ENCODE measurements at places on chromosomes 12 and 14.

DNA sequence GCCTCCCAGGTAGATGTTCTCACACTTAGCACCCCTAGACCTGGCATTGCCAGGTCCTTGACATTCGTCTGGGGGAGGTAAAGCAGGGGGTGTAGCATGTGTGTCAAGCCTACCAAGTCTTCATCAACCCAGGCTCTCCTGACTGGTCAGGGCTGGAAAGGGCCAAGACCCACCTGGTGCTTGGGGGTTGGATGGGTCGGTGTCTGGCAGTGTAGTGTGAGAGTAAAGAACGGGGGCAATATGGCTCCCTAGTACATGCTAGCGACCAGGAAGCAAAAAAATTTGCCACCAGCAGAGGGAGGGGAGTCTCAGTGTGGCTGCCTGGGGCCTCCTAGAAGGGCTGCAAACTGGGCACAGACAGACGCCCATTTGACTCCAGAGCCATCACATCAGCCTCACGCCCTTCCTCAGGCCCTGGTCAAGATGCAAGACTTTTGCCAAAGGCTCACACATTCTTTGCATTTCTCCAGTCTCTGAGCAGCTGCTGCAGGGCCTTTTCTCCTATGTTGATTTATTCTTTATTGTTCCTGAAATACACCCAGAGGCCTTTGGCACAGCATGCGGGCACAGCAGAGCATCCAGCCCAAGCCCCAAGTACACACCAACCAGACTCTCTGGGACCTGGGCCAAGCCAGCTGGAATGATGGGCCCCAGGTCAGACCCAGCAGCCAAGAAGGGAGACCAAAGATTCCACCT, 38.3 kb upstream of the PNMA1 start:
- DNase-seq, result no peak

- DNase-seq, result no peak
Measured at GRCh38 chr12:68131867-68132414, 27.6 kb downstream of the IFNG start.

DNA sequence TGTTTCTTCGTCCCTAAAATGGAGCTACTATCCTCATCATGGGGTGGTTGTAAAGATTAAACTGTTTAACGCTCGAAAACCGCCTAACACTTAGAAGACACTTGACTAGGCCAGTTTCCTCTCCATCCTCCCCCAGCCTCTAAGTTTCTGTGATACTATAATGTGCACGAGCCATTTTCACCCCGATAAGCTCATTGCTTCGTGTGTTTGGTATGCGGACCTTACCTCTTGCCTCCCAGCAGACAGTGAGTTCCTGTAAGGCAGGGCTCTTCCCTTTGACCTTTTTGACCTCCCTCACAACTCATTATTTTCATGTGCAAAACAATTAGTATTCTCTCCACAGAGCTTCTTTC, 499 bp upstream of the GXYLT1 start:
- DNase-seq, result no peak

GRCh38 chr12:52080403-52081251, 1.1 kb downstream of the SMIM41 start:
- no peak for DNase-seq

GRCh38 chr12:90828621-90829020, 126.4 kb downstream of the CCER1 start:
- no peak for DNase-seq

GRCh38 chr12:13812168-13812567, 169.2 kb downstream of the GRIN2B start:
- no peak for DNase-seq

- no peak for DNase-seq
Measured at GRCh38 chr14:98955036-98955740, 316.8 kb downstream of the BCL11B start.

GRCh38 chr14:102774391-102775153, 2.7 kb upstream of the TRAF3 start:
- peak; percentile 50 for DNase-seq

DNA sequence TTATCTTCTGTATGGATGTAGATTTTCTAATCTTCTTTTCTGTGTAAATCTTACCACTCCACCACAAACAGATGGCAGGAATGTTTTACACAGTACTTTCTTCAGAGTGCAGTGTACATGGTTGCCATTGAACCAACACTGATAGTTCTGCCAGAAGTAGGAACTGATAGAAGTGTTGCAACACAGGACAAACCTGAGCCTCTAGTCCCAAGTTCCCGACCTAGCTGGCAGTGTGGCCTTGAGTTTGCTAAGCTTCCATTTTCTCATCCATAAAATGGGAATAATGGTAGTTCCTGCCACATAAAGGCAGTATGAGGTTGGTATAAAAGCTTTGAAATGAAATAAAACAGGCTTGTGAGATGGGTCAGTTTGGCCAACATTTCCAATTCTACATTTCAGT, 50.8 kb upstream of the SAV1 start:
- no peak for DNase-seq

DNA sequence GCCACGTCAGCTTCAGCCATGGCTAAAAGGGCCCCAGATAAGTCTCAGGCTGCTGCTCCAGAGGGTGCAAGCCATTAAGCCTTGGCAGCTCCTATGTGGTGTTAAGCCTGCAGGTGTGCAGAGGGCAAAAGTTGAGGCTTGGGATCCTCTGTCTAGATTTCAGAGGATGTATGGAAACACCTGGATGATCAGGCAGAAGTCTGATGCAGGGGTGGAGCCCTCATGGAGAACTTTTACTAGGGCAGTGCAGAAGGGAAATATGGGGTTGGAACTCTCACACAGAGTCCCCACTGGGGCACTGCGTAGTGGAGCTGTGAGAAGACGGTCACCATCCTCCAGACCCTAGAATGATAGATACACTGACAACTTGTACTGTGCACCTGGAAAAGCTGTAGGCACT, 47.9 kb downstream of the SDR9C7 start:
- DNase-seq, result no peak

DNA sequence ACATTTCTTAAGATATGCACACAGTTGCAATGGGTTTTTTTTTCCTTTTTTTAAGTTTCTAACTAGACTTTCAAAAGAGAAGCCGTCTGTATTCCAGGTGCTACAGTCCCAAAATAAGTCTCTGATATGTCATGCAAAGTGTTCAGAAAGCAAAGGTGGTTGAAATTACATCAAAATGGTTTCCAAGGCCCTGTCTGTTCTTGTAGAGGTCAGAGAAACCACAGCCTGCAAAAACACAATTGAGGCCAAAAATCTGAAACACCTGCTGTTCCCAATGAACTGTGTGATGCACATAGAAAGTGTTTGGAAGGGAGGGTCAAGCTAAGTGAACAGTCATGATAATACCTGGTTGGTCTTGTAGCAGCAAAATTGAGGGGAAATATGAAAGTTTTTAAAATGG, 91.0 kb downstream of the VRK1 start:
- DNase-seq, result no peak

DNA sequence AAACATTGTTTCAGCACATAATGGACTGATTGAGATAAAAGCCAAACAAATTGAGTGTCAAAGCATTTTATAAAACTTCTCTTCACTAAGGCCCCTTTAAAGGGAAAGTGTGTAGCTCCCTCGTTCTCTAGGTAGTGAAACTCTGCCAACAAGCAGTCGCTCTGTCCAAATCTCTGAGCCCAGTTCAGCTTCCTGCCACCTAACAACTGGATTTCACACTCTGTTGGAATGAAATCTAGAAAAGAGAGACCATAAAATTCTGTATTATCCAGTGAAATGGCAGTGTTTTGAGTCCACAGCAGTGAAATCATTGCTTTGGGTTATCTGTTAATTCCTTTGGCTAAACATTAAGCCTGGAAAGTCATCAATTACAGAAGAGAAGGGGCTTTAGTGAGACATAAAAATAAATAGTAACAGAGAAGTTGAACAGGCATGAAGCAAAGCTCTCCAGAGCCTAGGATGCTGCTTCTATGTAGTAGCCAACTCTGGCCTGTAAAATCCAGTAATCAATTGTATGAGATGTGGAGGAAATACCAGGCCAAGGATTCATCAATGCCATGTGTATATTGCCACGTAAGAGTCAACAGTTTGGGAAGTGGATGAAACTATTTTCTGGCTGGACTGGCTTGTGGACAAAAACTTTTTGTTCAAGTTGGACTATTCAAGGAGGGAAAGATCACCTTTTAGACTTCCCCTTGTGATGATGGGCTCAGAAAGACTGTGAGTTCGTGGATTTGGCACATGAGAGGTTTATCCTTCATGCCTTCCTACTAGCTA, 122.5 kb downstream of the WIF1 start:
- DNase-seq, result no peak

GRCh38 chr14:58171090-58171489, 19.1 kb upstream of the ARMH4 start:
- peak; percentile 57 for DNase-seq

DNA sequence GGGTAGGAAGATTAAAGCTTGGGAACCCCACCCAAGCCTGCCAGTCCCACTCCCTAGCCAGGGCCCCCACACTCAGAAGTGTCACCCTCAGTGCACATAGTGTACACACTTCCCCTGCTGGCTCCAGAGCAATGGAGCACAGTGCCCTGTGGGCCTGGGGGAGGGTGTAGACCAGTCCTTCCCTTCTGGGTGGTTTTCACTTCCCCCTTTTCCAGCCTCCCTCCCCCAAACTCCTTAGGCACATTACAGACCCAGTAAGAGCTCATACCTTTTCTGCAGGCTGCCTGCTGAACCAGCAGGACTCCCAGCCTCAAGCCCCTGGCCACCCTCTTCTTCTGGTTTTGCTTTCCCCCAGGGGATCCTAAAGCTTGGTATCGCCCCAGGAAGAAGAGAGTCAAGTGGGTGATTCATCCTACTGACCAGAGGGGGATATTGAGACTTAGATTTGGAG, at the start of gene ZNF385A:
Gene ZNF385A, minus strand, starts transcription at position 143 of the 451 bp plus-strand sequence. CDS start 219 bp downstream, outside the sequence.
- DNase-seq, result no peak

DNA sequence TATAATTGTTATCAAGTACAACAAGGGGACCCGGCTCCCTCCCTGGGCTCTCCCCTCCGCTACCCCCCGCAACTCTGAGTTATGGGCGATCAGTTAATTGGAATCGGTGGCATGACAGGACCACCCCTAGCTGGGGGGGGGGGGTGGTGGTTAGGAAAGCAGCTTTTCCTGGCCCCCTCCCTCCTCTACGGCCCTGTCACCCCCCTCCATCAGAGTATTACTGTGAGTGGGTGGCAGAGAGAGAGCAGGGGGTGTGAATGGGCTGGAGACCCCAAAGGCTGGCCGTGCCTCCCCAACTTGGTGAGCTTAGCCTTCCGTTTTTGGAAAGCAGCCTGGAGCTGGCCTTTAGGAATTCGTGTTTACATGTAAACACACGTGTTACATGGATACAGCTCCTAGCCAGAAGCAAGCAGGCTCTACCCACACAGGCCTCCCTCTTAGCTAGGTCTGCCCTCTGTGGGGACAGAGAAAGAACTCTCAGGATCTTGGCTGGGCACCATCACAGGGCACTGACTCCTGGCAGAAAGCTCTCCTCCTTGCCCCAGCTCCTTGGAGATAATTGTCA, 1.1 kb upstream of the HOXC4 start:
- no peak for DNase-seq

GRCh38 chr14:22973217-22974032, 8.9 kb downstream of the AJUBA start:
- DNase-seq, result no peak

DNA sequence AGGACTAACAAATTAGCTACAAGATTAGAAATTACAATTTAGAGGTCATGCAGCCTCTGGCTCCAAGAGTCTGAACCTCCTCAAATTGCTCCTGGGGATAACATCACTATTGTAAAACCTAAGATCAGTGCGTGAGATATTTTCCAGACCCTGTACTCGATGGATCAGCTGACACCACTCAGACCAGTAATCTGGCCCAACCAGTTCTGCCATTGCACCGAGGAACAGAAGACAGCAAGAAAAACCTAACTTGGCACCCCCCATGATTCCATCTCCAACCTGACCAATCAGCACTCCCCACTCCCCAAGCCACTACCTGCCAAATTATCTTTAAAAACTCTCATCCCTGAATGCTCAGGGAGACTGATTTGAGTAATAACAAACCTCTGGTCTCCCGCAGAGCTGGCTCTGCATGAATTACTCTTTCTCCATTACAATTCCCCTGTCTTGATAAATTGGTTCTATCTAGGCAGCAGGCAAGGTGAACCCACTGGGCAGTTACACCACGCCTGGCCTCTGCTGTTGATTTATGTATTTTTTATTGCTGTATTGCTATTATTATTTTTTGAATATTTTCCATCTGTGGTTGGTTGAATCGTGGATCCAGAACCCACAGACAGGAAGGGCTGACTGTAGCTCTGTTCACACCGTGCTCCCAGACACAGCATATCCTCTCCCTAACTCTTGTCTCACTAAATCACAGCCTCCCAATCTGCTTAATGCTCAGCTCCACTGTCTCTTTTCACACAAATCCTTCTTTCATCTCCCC, 9.2 kb downstream of the HEBP1 start:
- no peak for DNase-seq

- DNase-seq, result no peak
Measured at GRCh38 chr12:6451348-6452244, at the start of gene TAPBPL. TSS of gene TAPBPL (plus strand) at chr12:6452042. CDS start at chr12:6452249, 207 bp downstream.

- DNase-seq, result no peak
Measured at GRCh38 chr14:90398315-90398839, 1.5 kb downstream of the CALM1 start.

- peak; percentile 64 for DNase-seq
Measured at GRCh38 chr14:99272899-99273765, 1.1 kb upstream of the BCL11B start.

GRCh38 chr12:122308811-122309210, 42.5 kb upstream of the VPS33A start:
- no peak for DNase-seq

- DNase-seq, result no peak
Measured at GRCh38 chr14:57346741-57347140, 43.6 kb upstream of the NAA30 start.

DNA sequence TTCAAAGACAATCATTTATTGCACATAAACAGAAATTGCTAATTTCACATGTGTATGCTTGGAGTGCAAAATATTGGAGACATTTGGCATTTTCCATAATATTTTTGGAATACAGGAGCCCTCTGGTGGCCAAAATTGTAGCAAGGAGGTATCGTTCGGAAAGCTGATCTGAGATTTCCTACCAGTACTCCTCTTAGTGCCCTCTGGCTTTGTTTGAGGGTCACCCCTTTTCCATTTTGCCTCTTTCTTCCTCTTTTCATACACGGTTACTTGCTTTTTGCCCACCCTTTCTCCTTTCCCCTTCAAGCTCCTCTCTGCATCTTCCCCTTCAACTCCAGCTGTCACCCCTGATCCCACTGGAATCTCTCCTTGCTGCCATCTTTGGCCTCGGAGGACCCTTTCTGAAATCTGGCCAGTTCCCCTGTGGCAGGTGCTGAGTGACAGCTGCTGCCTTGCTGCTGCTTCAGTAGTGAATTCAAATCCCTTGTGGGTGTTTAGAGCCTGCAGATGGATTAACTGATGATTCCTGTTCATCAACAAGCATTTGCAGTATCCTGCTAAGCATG, 164.6 kb upstream of the PARP11 start:
- no peak for DNase-seq

- no peak for DNase-seq
Measured at GRCh38 chr14:34059925-34060650, 109.2 kb upstream of the EGLN3 start.

GRCh38 chr12:49334226-49334625, 2.8 kb downstream of the C1QL4 start:
- DNase-seq, result no peak
